ENCODE measurements at places on chromosomes 1 and 21.

DNA sequence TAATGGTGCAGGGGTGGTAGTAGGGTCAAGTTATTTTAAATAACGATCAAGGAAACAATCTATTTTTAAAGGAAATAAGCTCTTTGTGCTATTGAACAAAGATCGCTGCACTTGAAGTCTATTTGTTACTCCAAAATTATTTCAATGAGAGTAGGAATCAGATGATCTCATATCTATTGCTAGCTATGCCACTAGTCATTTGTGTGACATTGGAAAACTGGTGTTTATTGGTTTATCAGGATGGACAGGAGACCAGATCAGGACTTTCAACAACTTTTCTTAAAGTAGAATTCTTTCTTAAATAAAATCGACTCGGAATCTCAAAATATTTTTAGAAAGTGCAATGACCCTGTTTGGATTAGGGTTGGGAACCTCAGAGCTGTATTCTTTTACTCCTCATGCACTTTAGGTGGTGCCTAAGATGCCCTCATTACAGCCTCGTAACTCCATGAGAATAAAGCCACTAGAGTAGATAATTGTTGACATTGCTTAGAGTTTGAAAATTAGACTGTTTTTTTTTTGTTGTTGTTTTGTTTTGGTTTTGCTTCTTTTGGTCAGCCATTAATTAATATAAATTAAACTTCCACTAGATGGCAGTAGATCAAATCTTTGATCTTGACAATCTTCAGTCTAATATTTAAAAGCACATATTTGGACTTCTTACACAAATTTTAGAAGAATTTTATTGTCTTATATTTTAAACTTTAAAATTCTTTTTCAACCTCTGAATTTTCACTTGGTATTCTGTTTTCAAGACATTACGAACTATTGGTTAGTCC, 352.4 kb downstream of the USP25 start:
- no peak for DNase-seq

GRCh38 chr1:41492341-41492848, 7.9 kb upstream of the EDN2 start:
- peak; percentile 12 for DNase-seq

DNA sequence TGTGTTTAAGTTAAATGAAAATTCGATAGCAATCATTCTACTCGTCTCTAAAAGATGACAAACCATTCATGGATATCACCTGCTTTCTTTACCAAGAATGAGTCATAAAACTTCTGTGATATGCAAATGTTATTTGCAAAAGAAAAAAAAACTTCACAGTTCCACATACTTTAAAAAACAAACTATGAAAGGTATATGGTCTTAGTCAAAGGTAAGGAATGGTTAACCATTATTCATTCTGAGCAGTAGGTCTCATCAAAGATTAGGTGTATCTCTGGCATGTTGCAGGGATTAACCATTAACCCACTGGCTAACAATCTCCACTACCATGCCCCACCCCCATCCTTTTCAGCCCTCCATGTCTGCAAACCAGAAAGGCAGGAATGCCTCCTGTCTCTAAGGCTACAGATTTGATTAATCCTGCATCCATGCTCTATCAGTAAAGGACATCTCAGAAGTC, 44.4 kb downstream of the PTPN14 start:
- DNase-seq = no peak

- DNase-seq = no peak
Measured at GRCh38 chr1:202624781-202625108, 85.5 kb downstream of the SYT2 start.

- no peak for DNase-seq
Measured at GRCh38 chr1:149997585-149998262, 12.8 kb downstream of the OTUD7B start.

DNA sequence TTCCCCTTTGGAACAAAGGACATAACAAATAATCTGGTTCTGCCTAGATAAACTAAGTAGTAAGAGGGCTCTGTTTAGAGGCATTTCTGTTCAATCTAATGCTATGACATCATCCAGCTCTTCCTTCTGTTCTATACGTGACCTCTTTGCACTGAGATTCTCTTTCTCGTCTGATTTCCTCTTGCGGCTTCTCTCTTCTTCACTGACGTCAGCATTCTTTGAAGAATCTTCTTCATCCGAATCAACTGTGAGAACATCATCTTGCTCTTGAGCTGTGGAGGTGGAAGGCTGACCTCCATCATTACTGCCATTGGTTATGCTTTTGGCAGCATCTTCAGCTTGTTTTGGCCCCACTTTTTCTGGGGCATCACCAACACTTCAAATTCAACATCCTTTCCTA, 130.4 kb downstream of the HS2ST1 start:
- no peak for DNase-seq

GRCh38 chr1:54716299-54717047, 812 bp downstream of the TTC4 start:
- no peak for DNase-seq

DNA sequence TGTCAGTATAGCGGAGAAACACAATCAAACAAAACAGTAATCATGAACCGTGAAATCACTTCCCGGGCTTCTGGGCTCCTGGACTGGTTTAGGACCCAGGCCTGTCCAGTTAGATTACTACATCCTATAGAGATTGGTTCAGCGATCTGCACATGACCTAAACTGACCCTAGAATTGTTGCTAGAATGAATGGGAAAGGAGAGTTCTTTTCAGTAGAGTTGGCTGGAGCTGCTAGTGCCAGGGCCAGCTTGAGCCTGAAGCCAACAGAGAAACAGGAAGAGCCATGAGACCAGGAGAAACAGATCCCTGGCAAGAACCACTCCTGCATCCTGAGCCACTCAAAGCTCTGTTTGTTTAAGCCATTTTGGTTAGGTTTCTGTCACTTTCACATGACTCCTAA, 474.3 kb upstream of the C1orf87 start:
- no peak for DNase-seq

- no peak for DNase-seq
Measured at GRCh38 chr1:17630986-17631385, 91.5 kb downstream of the ARHGEF10L start.

GRCh38 chr1:42403880-42404400, 23.3 kb downstream of the RIMKLA start:
- DNase-seq = no peak

DNA sequence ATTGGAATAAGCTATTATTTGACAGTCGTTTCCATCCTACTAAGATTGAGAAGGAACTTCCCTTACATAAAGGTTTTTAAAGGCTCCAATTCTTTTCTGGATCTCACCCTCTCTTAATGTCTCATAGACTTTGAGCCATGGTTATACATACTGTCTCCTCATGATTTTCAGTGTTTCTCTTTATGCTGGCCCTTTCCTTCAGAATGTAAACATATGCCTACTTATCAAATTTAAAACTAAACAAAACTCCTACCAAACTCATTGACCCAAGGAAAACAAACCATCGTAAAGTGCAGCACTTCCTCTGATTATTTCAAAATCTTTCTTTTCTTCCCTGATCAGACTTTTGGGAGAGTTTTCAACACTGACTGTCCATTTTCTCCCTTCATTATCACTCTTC, 163.4 kb upstream of the DPYD start:
- DNase-seq = no peak

- DNase-seq = no peak
Measured at GRCh38 chr1:232709386-232709785, 79.5 kb upstream of the SIPA1L2 start.

GRCh38 chr1:5596651-5597050, 395.6 kb downstream of the NPHP4 start:
- no peak for DNase-seq

DNA sequence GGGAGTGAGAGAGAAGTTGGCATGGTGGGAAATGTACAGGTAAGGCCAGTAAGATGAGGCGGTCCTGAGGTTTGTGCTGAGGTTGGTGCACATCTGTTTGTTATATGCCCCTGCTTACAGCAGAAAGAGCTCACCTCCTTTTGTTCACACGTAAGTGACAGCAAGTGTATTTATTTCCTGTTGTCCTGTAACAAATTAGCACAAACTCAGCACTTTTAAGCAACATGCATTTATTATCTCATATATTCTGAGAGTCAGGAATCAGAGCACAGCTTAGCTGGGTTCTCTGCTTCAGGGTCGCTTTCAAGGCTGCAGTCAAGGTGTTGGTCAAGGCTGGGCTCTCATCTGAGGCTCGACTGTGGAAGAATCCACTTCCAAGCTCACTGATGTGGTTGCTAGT, 45.8 kb downstream of the TENT5C start:
- DNase-seq = no peak

DNA sequence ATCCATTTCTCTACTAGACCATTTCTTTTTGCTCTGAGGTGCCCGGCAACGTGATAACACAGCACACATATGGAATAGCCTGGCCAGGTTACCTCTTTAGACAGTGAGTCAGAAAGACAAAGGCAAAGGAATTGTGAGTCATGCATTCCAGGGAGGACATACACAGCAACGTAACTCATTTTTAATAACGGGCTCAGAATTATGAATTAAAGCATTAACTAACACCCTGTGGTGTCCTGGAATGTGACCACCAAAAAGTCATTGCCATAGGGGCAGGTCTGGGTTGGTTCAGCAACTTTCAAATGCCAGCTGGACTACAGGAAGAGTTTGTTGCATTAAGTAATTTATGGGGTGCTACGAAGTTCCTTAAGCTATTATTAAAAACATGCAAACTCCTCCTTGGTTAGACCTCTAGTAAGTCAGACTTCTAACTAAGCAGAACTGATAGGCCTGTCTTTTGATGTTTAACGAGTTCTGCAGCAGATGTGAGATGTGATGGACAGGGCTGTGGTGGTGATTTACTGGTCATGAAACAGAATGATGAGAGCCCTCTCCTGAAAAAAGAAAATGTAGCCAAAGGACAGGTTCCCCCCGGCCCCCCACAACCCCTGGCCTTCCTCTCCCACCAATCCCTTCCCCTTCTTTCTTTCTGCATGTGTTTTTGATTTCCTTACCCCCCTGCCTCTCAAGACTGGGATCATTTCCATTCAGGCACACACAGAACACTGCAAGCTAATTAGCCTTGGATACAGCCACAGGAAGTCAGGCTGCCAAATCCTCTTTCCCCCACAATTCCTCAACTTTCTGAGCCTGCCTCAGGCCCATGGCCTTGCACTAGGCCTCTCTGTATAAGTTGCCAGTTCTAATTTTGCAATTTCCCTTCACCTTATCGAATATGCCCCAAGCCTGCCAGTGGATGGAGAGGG, 88.9 kb upstream of the HAO2 start:
- DNase-seq = no peak

DNA sequence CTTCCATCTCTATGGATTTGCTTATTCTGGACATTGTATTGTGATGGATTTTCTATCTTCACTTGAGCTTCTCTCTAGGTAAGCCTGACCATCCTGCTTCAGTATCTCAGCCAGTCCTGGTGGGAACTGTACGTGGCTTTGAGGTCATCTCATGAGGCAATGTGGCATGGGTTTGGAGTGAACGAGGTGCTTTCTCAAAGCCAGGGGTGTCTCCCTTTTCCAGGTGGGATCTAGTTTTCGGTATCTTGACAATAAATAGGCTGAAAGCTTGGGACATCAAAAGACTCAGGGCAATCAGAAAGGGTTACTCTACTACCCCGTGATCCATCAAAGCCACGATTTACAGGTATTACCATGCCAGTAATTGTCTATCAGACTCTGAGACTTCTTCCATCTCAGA, 40.8 kb downstream of the AZIN2 start:
- no peak for DNase-seq

GRCh38 chr1:109298666-109299557, 7.9 kb downstream of the MYBPHL start:
- DNase-seq = peak; percentile 48

GRCh38 chr1:109625601-109626560, 6.2 kb downstream of the AMPD2 start:
- no peak for DNase-seq

DNA sequence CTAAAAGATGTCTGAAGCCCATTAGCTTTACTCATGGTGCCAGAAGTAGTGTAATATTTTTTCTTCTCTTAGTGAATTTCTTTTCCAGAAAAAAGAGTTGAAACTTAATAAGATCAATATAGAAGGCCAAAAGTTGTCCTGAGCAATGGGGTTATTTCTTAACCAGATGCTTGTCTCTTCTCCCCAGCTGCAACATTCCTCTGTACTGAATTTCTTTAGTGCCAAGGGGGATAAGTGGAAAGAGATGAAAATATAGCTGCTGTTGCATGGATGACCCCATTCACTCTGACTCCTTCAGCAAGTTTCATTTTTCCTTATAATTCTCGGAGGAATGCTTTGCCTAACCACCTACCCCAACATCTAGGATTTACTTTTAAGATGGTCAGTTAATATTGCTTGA, 675.0 kb downstream of the USP25 start:
- no peak for DNase-seq

Measured in left ventricle myocardium inferior (tissue), 1 donor.